GM12892 (cell line): ENCODE measurements at places on chromosomes 1 and 21.

DNA sequence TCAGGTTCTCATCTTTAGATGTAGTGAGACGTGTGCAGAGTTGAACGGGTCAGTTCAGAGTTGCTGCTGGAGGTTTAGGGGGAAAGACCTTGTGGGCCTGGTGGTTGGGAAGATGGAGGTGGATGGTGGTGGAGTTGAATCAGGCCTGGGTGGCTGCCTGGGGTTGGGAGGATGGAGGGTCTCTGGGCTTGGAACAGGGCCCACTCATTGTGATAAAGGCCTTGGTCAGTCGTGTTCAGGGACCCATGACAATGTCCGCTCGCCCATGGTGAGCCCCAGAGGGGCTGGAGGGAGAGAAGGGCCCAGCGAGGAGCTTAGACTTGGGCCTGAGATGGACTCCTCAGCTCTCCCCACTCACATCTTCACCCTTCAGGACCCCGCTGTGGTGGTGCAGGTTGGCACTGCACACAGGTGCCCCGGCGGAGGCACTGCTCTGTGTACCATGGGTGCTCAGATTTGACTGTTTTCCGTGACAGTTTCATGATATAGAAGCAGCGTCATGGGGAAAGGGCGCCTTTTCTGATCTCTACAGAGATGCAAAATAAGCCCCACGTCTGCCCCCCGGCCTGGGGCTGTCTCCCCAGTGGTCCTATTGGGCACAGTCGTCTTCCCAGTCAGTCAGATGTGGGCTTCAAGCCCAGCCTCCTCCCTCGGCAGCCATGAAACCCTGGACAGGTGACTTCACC is 39.2 kb downstream of the DISP3 start:
- no peak for DNase-seq

- DNase-seq: no peak
Observed at GRCh38 chr1:38508232-38508631, 351.3 kb downstream of the RRAGC start.

- no peak for DNase-seq
Observed at GRCh38 chr1:172629638-172630037, 29.3 kb upstream of the FASLG start.

DNA sequence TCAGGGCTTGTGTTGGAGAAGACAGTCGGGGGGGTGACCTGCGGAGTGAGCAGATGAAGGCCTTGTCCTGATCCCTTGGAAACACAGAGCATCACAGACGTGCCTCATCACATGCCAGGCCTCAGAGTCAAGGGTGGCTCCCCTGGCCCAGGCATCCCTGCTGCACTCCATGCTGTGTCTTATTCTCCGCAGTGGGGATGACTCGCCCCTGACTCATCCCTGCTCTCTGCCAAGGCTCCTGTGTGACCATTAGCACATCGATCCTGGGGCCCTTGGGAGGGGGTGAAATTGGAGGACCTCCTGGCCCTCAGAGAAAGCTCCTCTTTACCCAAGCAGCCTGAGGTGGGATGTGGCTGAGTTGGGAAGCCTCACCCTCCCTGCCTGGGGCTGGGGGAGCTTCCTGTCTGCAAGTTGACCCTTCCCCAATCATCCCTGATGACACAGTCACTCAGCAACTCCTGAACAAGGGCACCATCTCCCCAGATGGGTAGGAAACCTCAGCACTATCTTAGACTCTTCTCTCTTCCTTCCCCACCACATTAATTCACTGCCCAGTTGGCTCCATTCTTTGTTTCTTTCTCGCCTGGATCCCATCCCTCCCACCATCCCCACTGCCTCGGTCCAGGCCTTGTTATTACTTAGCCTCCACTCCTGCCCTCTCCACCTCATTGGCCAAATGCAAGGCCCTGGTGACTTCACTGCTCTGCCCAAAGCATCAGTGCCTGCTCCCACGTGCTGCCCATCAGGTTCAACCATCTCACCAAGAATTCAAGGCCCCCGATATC is 74.6 kb downstream of the CAMK2N1 start:
- DNase-seq: no peak

DNA sequence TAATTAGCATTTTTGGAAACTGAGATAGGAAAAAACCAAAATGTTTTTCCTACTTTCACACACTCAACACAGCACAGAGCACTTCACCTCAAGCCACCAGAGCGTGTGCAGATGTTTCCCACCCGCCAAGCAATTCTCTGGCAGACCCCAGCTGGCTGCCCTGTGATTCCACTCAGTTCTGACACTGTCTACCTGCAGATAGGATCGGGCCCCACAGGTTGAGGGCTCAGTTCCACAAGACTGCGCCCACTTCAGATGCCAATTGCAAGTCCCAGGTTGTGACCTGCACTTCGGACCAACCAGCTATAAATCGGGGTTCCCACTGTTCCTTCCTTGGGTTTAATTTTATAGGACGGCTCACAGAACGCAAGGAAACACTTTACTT is 9.9 kb downstream of the KIAA1614 start:
- no peak for DNase-seq
